KG1 (cell line): ENCODE measurements at places on chromosomes 11 and 22.

- no peak for DNase-seq
Measured at GRCh38 chr11:14310679-14311078, 48.3 kb downstream of the RRAS2 start.

DNA sequence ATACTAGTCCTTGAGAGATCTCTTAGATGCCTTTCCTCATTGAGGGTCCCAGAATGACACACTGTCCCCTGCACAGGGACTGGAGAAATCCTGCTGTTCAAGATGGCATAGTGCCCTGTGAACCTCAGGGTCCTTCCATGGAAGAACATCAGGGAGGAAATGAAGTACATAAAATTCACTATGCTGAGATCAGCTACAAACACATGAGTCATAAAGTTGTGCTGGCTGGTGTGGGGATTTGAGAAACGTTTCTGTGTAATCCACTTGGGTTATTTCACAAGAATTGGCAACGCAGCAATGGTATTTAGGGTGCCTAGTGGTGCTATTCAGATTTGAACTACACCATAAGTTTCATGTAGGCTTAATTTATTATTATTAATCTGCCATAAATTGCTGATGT, 174.4 kb downstream of the MAML2 start:
- DNase-seq, result no peak

DNA sequence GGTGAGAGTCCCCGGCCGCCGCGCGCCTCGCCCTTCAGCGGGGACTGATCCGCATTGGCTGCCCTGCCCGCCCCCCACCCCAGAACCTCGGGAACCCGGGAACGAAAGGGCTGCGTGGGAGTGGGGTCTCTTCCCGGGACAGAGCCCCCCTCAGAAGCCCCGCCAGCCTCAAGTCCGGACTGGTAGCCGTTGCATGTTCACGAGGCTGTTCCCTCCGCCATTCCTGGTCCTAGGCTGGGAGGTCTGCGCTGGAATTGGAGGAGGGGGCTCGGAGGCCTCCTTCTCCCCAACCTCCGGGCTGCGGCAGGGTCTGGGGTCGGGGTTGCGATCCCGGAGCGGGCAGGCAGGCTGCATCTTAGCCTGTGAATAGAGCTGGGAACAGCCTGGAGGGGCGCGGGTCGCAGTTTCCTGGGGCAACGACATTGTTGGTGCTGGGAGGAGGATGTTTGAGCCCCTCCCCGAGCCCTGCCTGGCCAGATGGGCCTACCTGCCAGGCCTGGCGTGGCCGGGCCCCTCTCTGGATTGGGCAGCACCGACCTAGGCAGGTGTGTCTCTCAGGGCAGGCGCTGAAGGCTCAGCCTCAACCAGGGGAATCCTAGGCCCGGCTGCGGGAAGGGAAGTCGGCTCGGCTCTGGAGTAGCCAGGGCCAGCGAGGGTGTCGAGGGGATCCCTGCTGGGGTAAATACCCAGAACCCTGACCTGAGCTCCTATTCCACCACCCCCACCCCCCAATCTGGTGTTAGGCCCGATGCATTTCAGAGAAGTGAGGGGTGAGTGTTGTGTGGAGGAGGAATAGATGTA, 670 bp downstream of the MAPK8IP1 start:
- no peak for DNase-seq

- no peak for DNase-seq
Measured at GRCh38 chr22:41288245-41288946, 2.4 kb upstream of the RANGAP1 start.

GRCh38 chr11:33761471-33761870, 12.8 kb downstream of the FBXO3 start:
- no peak for DNase-seq

- DNase-seq, result no peak
Measured at GRCh38 chr11:55661901-55662300, at the start of gene OR4C6. Gene OR4C6 (plus strand): TSS chr11:55662201. CDS start chr11:55665167, 2,966 bp downstream.
